Endothelial cell of umbilical vein (primary cell): ENCODE measurements at places on chromosomes 5 and 9. TPM values are rescaled to one million over a fixed set of nuclear protein-coding genes. Genes with fewer than 3 reads are reported as not detected.

- no peak overlapping the region for H3K4me3 ChIP-seq
- no peaks in the 10 kb centered on the region for H3K27me3 ChIP-seq
- no peaks in the 10 kb centered on the region for H3K36me3 ChIP-seq
- H3K4me1 ChIP-seq = peaks cover 29% of the 10 kb centered on the region
Measured at GRCh38 chr5:58322453-58322852, 137.4 kb downstream of the PLK2 start.

GRCh38 chr5:93019896-93020295 lies 561.1 kb downstream of the NR2F1-AS1 start:
- DNase-seq = no peak
- H3K27ac ChIP-seq = no peak overlapping the region
- no peaks in the 10 kb centered on the region for H3K36me3 ChIP-seq
- no peaks in the 10 kb centered on the region for H3K27me3 ChIP-seq

- DNase-seq = no peak
- H3K27ac ChIP-seq = no peak overlapping the region
- H3K4me1 ChIP-seq = peaks cover 29% of the 10 kb centered on the region
- no peak overlapping the region for H3K4me3 ChIP-seq
- no peaks in the 10 kb centered on the region for H3K27me3 ChIP-seq
Measured at GRCh38 chr5:157597277-157597676, 21.7 kb upstream of the ADAM19 start.

DNA sequence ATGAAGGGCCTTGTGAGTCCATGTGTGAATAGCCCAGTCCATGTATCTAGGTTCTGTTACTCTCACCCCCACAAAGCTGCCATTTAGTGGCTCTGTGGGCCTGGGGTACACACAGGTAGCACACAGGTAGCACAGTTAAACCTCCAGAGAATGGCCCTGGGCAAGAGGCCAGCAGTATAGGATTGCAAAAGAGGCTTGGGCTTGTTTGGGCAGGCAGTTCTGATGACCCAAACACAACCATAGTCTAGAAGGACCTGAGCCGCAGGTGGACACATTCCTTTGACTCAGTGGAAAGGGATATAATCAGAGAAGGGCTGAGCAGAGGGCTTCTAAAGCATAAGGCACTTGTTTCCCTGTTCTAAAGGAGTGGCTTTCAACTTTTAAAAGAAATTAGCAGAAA lies 326.8 kb upstream of the SGCD start:
- DNase-seq = no peak
- H3K36me3 ChIP-seq = no peaks in the 10 kb centered on the region
- no peak overlapping the region for H3K4me3 ChIP-seq
- no peaks in the 10 kb centered on the region for H3K27me3 ChIP-seq

DNA sequence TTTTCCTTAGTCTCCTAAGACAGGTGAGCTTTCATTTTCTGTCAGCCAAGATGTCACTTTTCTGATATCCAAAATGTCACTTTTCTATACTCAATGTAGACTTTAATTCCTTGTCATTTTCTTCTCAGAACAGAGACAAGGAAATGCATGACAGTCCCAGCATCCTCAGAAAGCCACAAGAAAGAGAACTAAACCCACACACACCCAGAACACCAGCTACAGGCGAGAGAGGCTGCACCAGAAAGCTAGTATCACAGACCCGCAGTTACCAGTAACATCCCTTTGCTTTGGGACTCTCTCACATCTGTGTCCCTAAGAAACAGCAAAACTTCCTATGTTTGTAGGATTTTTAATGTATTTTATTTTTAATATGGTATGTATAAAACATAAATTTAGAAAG lies 17.1 kb downstream of the TRMO start:
- no peak overlapping the region for H3K4me3 ChIP-seq
- H3K36me3 ChIP-seq = peaks cover 3% of the 10 kb centered on the region
- no peak overlapping the region for H3K27ac ChIP-seq
- no peaks in the 10 kb centered on the region for H3K27me3 ChIP-seq

ENTPD8 gene
- 0.42 and 0.51 TPM in 2 replicates for total RNA-seq
